ENCODE measurements at places on chromosomes 1 and 21.

GRCh38 chr1:67803380-67804279, 29.6 kb downstream of the GNG12 start:
- DNase-seq = no peak

GRCh38 chr1:169052727-169053126, 53.8 kb upstream of the ATP1B1 start:
- no peak for DNase-seq

- DNase-seq = no peak
These were observed 5.8 kb upstream of the ERG start for GRCh38 chr21:38504066-38504465.

DNA sequence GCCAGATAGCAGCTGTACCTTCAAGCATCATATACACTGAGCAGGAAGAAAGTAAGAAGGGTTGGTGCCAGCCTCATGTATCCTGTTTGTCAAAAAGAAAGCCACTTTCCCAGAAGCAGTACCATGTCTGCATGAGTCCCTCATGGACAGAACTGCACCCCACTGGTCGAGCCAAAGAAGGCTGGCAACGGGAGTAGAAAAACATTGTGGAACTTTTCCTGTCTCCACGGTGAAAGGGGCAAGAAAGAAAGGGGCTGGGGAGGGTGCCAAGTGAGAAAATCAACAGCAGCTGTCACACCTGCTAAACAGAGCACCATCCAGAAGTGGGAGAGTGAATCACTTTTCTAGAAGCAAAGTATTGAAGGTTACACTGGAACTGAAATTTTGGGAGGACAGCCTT, 621.7 kb downstream of the LMO4 start:
- no peak for DNase-seq

DNA sequence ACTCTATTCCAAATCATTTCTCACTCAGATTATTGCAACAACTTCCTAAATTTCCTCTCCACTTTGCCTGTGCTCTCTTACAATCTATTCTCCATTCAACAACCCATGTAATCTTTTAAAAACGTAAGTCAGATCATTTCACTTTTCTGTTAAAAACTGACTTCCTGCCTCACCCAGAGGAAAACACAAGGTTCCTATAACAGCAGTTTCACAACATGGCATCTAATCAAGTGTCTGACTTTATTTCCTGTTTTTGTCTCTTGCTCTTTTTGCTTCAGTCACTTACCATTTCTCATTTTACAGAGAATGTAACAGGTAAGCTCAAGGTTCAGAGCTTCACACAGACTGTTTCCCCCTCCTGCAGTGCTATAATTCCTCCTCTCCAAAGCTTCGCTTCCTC, 560.7 kb downstream of the LRRIQ3 start:
- no peak for DNase-seq

DNA sequence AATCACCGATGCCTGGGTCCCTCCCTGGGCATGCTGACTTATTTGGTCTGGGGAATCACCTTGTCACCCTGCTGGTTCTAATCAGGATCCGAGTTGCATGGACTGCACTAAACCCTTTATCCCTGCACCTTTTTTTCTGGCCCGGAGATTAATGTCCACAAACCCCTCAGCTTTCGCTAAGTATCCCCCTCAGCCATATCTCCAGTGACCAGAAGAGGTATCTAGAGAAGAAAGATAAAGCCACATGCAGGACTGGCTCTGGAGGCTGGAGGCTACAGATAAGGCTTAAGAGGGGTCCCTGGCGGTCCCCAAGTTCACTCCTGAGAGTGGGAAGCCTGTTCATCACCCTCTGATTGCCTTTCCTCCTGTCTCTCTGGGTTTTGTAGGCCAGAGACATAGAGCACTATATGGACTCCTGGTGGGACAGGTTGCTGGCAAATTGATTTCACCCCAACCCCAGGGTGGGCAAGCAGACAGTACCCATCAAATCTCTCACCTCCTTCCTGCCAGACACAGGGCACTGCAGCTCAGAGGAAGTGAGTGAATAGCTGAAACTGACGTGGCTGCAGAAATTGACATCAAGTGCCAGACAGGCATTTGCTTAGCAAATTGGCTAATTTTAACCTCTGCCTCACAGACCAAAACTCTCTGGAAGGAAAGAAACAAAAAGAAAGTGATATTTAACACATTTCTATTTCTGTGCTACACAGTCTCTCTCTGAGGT, 38.8 kb downstream of the HMGB4 start:
- DNase-seq = no peak

DNA sequence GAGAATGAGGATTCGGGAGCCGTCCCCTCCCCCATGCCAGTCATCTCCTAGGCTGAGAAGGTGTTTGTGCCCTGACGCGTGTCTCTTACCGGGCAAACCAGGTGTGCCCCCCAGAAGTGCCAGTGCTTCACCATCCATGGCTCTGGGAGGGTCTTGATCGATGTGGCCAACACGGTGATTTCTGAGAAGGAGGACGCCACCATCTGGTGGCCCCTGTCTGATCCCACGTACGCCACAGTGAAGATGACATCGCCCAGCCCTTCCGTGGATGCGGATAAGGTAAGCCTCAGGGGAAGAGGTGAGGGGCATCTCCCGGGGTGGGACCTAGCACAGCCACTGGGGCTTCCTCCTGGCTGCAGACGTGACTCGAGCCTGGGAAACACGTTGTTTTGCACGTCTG, 959 bp downstream of the PADI6 start:
- DNase-seq = no peak

DNA sequence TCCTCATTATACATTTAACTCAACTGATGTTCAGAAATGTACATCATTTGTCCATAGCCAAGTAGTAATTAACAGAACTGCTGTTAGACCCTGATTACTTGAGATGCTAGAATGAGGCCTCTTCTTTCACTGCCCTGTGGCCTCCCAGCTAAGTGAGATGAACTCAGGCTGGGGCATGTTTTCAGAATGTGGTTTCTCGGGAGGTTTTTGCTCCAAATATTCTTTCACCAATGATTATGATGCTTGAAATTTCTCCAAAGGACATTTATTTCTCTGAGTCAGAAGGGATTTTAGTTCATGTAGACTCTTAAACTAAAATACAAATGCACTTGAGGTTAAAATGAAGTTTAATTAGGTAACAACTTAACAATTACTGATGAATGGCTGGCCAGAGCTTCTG, 34.6 kb upstream of the ADAMTS5 start:
- DNase-seq = no peak

- no peak for DNase-seq
These were observed 4.8 kb downstream of the ATP1A1 start for GRCh38 chr1:116377541-116378529.

GRCh38 chr1:209787551-209787950, 3.2 kb upstream of the C1orf74 start:
- DNase-seq = peak; percentile 33

GRCh38 chr1:170200161-170200560, 54.4 kb downstream of the NTMT2 start:
- DNase-seq = no peak

- no peak for DNase-seq
These were observed 32.2 kb downstream of the BATF3 start for GRCh38 chr1:212667223-212668139.

DNA sequence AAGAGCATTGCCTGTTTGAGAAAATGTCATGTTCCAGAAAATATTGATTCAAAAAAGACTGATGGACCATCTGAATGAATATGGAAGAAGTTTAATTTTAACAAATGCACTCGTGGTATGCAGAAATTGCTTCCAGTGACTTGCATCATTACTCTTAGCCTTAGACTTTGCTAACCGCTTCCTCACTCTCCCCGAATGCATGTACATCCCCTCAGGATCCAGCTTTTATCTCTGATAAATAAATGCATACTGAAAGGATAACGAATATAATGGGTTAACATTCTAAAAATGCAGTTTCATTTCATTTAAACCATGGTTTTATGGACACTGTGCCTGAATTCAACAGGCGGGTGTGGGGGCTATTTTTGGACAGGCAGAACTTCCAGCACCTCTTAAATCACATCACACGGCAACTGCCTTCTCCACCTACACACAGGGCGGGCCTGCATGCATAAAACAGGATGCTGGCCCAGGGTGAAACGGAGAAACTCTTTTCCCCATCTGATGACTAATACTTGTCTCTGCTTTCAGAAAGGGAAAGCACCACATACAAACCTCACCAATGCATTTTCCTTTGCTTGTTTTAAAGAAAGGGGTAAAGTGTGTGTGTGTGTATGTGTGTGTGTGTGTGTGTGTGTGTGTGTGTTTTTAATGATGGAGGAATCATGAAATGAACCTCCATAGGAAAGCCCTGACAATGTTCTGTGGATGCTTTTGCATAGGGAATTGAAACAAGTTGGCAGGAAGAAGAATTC, 48.7 kb downstream of the SPAG17 start:
- DNase-seq = no peak

DNA sequence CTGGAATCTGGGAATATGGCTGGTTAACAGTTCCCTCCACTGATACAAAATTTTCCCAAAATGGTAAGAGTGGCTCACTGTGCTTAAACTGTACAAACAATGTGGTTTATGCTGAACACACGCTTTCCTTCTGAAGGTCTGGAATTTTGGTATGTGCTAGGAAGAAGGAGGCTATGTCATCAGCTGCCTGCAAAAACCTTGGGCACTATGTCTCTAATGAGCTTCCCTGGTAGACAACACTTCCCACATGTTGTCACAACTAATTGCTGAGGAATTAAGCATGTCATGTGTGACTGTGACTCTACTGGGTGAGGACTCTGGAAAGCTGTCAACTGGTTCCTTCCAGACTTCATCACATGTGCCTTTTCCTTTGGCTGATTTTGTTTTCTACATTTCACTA, 29.2 kb downstream of the IPP start:
- DNase-seq = no peak

DNA sequence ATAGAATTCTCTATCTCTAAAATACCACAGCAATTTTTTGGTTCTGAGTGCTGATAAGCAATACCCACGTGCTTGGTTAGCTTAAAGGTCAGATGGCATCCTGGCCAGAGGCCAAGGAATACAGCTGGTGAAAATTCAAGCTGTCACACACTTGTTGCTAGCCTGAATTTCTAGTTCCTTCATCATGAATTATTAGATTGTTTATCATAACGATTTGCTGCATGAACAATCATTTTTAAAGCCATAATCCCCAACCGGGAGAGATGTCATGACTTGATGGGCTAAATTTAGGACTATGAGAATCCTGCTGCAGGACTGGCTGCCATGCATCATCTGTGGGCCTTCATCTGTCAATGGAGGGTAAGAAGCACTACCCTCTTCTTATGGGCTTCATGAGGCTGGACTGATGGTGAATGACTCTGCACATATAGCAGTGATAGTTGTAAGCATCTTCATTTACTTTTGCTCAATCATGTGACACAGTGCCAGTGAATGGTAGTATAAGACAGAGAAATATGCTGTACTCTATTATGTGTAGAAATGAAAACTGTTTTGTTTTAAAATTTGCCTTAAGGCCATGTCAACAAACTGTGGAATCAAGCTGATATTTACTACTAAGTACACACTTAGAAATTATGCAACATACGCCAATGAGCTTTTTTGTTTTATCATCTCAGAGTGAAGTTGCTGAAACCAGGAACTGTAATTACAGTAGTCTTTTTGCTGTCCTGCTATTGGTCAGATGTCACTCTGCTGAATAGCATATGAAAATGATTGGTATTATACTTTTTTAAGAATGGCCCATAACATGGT, 80.5 kb upstream of the RALGPS2 start:
- DNase-seq = peak; percentile 30

DNA sequence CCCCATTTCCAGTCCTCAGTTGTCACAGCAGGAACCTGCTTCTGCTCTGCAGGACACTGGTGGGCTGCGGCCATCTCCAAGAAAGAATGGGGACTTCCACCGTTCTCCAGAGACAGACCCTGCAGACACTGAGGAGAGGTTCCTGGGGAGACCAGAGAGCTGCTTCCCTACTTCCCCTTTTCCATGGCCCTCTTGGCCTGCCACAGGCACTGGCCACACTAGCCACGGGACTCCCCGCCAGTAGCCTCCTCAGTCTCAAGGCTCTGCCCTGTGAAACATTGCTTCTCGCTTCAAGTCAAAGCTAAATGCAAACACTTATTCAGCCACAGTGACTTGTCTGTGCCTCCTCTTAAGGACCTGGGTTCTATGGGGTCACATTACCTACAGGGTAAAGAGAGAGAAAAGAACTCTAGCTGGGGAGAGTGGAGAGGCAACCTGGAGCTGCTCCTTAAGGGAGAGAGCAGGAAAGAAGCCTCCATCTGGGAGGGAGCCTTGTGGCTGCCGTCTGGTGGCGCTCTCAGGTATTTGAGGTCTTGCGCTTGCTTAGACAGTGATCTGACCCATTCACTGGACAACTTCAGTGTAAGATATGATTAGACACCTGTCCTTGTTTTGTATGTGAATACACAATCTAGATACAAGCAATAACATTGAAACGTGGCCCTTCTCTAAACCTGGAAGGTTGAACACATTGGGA, 5.4 kb upstream of the SLAMF8 start:
- DNase-seq = no peak

- DNase-seq = no peak
These were observed 15.9 kb upstream of the PADI1 start for GRCh38 chr1:17188889-17189631.

DNA sequence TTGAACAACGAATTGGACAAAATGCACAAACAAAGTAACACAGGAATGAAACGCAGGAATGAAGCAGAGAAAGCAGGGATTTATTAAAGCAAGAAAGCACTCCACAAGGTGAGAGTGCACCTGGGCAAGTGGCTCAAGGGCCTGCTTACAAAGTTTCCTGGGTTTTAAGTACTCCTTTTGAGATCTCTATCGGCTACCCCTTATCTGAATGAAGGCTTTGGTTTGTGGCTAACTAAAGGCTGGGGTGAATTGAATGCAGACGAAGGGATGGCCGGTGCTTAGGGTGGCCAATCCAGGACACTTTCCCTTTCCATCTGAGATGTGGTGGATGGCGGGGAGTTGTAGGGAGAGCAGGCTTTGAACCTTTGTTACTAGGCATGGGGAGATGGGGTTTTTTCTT, 151.4 kb upstream of the KIAA0040 start:
- no peak for DNase-seq

GRCh38 chr1:174206148-174206836, 47.0 kb downstream of the RABGAP1L start:
- DNase-seq = no peak

DNA sequence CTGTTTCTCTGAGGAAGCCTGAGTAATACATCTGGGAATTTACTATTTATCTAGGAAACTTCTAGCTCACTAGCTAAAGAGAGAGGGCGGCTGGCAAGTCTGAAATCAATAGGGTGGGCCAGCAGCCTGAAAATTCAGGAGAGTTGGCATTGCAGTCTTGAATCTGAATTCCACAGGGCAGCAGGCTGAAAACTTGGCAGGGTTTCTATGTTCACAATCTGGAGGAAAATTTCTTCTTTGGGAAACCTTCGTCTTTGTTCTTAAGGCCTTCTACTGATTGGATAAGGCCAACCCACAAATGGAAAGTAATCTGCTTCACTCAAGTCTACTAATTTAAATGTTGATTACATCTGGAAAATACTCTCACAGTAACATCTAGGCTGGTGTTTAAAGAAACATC, 101.0 kb upstream of the COG2 start:
- no peak for DNase-seq

- DNase-seq = no peak
These were observed 104.0 kb downstream of the BRINP2 start for GRCh38 chr1:177274687-177275211.
